ENCODE measurements at places on chromosomes 13 and 19.

DNA sequence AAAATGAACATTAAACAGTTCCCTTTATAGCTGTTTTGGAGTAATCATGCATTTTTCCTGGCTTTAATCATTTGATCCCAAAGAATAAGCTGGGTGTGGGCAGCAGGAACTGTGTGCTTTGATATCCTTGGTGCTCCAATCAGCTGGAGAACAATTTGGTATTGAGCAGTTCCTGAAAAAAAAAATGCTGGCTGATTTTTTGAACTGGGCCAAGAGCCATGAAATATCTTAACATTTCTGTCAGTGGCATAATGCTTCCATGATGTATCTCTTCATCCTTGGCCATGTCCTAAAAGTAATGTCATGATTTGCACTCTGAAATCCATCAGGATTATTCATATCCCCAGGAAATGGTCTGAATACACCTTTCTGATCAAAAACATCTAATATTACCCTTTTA is 134.7 kb downstream of the LHFPL6 start:
- DNase-seq, result no peak

GRCh38 chr19:47020132-47020805 is 632 bp downstream of the NPAS1 start:
- DNase-seq, result no peak

- no peak for DNase-seq
These were observed 4.5 kb downstream of the PSMD8 start for GRCh38 chr19:38378866-38379265.

- no peak for DNase-seq
These were observed 10.8 kb upstream of the PDCD5 start for GRCh38 chr19:32570081-32570785.

DNA sequence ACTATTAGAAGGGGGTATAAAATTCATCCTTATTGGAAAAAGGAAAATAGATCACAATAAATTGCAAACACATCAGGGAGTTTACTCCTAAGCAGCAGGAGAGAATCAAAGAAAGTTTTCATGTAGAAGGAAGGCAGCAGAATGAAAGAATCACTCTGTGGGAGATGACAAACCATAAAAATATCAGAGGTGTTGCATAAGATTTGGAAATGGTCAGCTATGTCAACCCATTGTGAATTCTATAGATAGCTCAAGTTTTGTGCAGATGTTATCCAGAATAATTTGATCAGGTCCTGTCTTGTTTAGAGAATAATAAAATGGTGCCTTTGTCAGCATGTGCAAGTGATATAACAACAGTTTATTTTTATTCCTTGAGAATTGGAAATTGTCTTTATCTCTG is 622.4 kb downstream of the DCT start:
- DNase-seq, result no peak

GRCh38 chr19:461721-462551 is 1.1 kb upstream of the SHC2 start:
- DNase-seq, result no peak

DNA sequence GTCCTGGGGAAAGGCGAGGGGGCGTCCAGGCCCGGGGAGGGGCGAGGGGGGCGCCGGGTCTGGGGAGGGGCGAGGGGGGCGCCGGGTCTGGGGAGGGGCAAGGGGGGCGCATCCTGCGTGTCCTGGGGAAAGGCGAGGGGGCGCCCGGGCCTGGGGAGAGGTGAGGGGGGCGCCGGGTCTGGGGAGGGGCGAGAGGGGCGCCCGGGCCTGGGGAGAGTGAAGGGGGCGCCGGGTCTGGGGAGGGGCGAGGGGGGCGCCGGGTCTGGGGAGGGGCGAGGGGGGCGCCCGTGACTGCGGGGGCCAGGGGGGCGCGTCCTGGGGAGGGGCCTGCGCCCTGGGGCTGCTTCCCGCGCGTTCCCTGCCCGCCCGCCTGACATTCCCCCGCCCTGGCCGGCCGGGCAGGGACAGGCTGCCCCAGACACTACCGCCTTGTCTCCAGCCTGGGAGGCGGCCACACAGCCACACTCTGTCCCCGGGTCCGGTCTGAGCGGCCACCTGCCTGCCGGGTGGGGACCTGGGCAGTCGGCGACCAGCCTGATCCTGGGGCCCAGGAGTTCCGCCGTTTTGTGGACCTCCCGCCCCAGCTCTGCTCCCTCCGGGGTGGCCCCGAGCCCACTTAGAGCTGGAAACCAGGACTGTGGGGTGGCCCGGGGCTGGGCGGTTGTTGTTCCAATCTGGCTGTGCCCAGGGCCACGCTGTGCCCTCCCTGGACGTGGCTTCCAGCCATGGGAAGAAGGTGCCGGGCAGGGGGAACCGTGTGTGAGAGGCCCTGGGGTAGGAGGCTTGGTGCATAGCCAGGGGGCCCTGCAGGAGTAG is 11.8 kb downstream of the PALM start:
- DNase-seq, result no peak

GRCh38 chr19:10417541-10418234 is 2.6 kb upstream of the PDE4A start:
- DNase-seq, result no peak

- peak; percentile 64 for DNase-seq
These were observed 3.5 kb upstream of the CIRBP start for GRCh38 chr19:1265615-1266128.

GRCh38 chr13:66266761-66267160 is 963.4 kb downstream of the PCDH9 start:
- no peak for DNase-seq

- DNase-seq, result no peak
These were observed 912 bp downstream of the GRK1 start for GRCh38 chr13:113667771-113668490.

- DNase-seq, result no peak
These were observed 2.1 kb downstream of the TGFB1 start for GRCh38 chr19:41351339-41352245.

DNA sequence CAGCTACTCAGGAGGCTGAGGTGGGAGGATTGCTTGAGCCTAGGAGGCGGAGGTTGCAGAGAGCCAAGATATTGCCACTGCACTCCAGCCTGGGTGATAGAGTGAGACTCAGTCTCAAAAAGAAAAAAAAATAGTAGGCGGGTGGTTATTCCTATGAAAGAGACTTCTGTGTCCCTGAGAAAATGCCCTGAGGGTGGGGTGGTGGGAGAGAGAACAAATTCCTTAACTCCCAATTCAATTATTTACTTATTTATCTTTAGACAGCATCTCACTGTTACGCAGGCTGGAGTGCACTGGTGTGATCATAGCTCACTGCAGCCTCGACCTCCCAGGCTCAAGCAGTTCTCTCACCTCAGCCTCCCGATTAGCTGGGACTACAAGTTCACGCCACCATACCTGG is 10.3 kb upstream of the EEF2 start:
- DNase-seq, result no peak
